Uterine smooth muscle cell (primary cell): ENCODE measurements at places on chromosomes 2 and 18. TPM values are rescaled to one million over a fixed set of nuclear protein-coding genes. Genes with fewer than 3 reads are reported as not detected.

The IL36G gene
- total RNA-seq: not detected in 2 replicates

The SIX3 gene
- total RNA-seq: under 0.01 TPM in 1 of 2 replicates, not detected in the other

The CCDC68 gene
- 1.8 and 1.9 TPM in 2 replicates for total RNA-seq

The ERBB4 gene
- under 0.01 and 0.11 TPM in 2 replicates for total RNA-seq
